Immature natural killer cell (primary cell): ENCODE measurements at places on chromosomes 16 and 17. TPM values are rescaled to one million over a fixed set of nuclear protein-coding genes. Genes with fewer than 3 reads are reported as not detected.

Gene PGAP3
- polyA plus RNA-seq: 37.8 TPM

Gene C1QTNF1
- polyA plus RNA-seq: not detected

Gene SOX8
- polyA plus RNA-seq: not detected

Gene KRTAP9-2
- polyA plus RNA-seq: not detected

DNA sequence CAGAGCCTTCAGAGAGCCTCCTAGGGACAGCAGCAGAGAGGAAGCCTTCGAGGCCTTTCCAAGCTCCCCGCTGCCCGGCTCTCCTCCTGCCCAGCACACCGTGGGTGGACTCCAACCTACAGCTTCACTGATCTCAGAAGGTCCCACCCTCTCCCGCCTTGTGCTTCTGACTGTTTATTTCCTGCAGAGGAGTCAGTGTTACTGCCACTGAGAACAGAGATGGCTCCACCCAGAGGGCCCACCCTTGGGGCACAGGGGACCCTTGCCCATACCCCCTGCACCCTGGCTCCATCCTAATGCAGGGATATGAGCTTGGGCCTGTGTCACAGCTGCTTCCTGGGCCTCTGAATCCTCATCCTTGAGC lies 52.8 kb upstream of the TOB1 start:
- DNase-seq: no peak
